ENCODE measurements at places on chromosomes 12 and 14.

GRCh38 chr12:109871668-109872314 is 8.6 kb downstream of the GLTP start:
- DNase-seq, result peak; percentile 93

DNA sequence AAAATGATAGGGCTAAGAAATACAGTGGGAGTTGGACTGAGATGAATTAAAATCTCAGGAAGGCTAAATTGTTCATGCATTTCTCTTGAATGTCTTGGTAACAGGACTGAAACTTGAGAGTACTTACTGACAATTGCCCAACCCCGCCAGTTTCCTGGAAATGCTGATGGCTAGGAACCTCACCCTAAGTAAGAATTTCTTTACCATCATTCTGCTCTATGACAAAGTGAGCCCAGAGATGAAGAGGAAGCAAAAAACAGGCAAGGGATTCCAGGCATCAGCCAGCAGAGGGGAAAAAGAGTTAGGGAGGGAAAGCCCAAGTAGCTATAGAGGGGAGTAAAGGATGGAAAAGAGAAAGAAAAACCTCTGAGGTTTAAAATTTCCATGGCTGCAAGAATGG is 397.7 kb downstream of the MDGA2 start:
- no peak for DNase-seq

DNA sequence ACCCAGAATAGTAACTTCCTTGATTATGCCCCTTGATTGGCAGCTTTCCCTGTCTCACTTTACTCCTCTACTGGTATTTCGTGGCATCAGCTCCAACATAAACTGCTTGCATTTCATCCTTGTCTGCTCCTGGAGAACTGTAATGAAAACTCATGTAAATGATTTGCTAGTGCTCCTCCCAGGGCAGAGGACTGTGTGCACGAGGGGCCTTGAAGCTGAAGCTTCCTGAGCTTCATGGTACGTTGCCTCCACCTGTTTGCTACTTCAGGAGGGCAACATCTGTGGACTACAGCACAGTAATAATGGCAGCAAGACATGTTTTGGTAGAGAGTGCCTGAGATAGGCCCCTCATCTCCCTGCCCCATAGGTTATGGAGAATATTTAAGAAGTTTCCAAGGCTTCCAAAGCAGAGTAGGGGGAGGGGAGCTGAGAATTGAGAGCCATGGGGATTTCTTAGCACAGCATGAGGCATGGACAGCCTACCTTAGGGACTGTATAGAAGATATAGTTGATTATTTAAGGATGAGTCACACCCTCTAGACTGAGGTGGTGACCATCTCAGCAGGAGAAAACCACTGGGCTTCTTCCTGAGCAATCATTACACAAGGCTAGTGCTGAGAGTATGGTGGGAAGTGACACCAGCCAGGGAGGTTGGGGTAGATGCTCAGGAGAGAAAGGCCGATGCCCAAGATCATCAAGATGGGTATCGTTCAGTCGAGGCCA is 29.5 kb downstream of the CCDC198 start:
- no peak for DNase-seq

DNA sequence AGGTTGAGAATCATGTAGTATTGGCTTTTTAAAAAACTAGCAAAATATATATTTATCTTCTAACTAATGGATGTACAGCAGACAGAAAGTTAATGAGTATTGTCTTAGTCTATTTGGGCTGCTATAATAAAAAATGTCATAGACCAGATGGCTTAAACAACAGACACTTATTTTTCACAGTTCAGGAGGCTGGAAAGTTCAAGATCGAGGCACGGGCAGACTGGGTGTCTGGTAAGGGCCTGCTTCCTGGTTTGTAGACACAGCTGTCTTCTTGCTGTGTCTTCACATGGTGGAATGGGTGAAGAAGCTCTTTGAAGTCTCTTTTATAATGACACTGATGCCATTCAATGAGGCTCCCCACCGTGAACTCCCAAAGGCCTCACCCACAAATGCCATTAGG is 70.1 kb upstream of the KRR1 start:
- no peak for DNase-seq

Data from mucosa of descending colon (tissue), 3 donors.